Activated CD8-positive, alpha-beta T cell treated with anti-CD3 and anti-CD28 coated beads for 36 hours (primary cell): ENCODE measurements at places on chromosomes 7 and 10. TPM values are rescaled to one million over a fixed set of nuclear protein-coding genes. Genes with fewer than 3 reads are reported as not detected.
A peak's percentile ranks its signal among the peaks of the same experiment; 100 is the strongest.

GRCh38 chr10:129953119-129954051 is 10.7 kb downstream of the EBF3 start:
- no peak for DNase-seq

- DNase-seq, result no peak
Observed at GRCh38 chr10:52353960-52354394, 39.9 kb downstream of the DKK1 start.

DNA sequence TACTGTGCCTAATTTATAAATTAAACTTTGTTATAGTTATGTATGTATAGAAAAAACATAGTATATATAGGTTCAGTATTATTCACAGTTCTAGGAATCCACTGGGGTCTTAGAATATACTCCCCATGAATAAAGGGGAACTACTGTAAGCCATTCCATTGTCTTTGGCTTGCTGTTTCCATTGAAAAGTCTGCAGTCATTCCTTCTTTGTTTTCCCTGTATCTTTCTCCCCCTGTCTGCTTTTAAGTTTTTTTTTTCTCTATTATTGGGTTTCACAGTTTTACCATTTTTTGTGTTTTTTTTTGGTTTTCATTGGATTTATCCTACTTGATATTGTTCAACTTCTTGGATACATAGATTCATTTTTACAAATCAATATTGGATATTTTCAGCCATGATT is 6.7 kb upstream of the PNLIP start:
- DNase-seq, result no peak

DNA sequence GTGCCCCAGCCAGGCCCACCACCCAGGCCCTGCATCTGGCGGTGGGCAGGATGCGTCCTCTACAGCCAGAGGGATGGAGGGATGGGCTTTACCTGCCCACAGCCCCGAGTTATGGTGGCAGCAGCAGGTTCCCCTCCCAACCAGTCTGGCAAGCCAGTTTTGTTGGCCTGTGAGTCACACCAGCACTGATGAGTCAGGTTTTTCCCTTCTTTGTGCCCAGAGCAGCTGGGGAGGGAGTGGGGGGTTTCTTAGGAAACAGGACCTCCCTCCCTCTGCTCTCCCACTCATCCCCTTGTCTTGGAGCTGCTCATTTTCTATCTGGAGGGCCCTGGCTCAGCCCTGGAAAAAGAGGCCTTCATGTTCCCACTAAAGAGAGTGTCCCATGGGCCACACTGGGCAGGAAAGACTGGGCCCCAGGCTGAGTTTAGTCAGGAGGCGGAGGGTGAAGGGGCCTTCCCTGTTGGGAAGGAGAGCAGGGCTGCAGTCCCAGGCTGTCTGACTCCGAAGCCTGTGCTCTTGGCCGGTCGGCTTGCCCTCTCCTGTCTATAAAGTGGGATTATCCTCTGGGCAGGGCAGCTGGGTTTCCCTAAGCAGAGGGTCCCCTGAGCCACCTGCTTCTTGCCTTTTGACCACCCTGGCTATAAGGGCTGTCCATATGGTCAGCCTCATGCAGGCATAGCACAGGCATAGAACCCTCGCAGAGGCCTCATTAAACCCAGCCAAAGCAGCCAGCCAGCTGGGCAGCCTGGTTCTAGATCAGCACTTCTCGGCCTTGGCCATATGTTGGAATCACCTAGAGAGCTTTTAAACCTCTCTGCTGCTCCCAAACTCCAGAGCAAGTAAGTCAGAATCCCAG is 30.2 kb upstream of the ANKRD2 start:
- peak; percentile 63 for DNase-seq

DNA sequence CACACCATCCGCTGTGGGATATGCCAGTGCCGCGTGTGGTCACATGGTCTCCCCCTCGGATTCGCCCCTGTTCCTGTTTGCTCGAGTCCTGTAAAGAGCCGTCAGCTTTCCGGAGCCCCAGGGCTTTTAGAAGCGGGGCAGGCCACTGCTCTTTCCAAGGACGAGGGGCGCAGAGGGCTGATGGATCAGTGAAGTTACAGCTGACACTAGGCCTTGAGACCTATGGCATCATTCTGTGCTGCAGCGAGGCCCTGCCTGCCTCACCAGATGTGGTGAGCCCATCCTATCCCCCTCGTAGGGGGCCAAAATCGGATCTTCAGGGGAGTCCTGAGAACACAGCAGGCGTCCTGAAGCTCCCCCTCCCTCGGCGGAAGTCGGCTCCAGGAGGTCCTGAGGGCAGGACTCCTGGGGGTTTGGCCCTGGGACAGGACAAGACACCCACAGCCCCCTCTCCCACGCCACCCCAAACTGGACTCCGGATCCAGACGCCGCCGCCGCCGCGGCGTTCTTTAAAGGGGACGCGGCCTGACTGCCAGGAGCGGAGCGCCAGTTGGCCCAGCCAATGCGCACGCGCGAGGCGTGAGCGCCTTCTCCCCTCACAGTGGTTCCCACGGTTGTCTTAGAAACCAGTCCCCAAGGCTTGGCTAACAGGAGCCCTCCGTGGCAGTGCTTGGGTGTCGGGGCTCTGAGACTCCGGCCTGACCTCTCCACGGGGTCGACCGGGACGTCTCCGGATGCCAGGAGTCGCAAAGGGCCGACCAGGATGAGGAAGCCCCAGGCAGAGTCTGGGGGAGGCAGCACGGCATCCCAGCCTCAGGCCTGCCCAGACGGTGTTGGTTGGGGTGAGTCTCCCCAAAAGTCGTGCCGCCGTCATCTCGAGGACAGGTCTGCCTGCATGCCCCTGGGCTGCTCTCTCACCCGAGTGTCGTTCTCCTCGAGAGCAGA is 371.7 kb downstream of the ZNF716 start:
- no peak for DNase-seq

GRCh38 chr7:31058122-31058521 is 6.0 kb downstream of the ADCYAP1R1 start:
- DNase-seq, result peak; percentile 31

DNA sequence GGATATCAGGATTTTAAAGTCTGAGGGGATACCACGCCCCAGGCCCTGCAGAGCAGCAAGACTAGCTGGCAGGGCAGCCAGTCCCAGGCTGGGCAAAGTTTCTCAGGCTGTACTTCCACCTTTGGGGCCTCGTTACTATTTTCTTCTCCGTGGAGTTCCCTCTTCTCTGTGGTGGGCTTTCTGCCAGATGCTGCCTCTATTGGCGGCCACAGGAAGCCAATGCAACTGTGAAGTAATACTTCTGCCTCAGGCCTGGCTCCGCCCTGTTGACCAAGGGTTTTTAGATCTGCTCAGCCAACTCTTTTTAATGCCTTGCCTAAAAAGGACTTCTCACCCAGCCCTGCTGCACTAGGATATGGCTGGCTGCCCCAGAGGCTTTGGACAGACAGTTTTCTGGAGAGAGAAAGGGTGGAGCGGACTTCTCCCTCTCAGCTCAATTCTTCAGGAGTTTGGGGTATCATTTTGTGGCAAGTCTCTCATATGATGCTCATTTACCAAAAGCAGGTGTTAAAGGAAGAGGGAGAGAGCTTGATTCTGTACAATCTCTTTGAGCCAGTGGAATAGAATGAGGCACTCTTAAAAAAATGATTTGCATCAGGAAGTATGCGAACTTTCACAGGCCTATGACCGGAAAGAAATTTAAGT is 67.4 kb downstream of the HHEX start:
- DNase-seq, result no peak

Gene RSU1
- total RNA-seq, result 42.4 TPM

Gene EVX1
- total RNA-seq, result not detected

Gene RAB19
- total RNA-seq, result 5.6 TPM

Gene ABCB4
- 0.14 TPM for total RNA-seq

Gene ASB10
- not detected for total RNA-seq

Gene MOGAT3
- not detected for total RNA-seq
